ENCODE measurements at places on chromosomes 16 and 17.

DNA sequence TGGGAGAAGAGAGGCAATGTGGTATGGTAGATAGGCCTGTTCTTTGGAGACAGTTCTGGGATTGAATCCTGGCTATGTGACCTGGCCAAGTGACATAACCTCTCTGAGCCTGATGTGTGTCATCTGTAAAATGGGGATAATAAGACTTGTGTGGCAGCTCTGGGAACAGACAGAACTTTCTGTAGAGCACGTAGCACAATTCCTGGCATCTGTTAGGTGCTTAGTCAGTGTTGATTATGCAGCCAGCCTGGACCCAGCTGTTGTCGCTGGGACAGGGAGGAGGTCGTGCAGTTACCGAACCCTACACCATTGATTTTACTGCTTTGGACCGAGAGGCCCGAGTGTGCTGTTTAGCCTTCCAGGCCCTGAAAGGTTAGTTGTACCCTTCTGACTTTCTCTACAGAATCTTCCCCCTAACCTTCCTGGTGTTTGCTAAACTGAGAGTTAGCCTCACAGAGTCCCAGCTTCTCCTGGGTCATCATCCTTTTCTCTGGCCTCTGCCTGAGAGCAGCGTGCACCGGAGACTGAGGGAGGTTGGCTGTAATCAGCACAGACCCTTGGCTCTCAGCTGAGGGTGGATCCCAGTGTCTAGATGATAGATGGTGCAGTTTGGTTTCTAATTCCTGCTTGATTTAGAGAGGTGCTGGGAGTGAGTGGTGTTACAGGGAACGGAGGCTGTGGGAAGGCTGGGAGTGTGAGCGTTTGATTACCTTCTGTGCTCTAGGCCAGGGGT, 31.9 kb downstream of the MSI2 start:
- DNase-seq = no peak

DNA sequence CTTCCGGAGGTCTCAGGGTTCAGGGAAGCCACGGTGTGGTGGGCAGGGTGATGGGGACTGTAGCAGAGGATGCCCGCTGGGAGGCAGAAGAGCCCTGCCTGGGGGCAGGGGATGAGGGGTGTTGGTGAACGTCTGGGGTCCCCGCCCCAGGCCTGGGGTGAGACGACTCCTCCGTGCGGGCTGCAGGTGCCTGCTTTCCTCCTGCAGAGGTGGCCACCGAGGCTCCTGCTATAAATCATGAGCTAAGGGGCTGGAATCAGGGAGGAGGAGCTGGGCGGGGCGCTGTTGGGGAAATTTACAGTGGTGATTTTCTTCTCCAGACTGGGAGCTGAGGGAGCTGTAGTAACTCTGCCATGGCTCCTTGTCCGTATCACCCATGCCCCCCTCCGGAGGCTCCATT, 167.0 kb downstream of the MRM1 start:
- no peak for DNase-seq

GRCh38 chr17:8577868-8578267, 52.7 kb downstream of the MYH10 start:
- DNase-seq = no peak

- no peak for DNase-seq
Measured at GRCh38 chr16:89553733-89554132, 6.7 kb upstream of the RPL13 start.

- DNase-seq = no peak
Measured at GRCh38 chr17:80152081-80152702, 5.3 kb upstream of the EIF4A3 start.

DNA sequence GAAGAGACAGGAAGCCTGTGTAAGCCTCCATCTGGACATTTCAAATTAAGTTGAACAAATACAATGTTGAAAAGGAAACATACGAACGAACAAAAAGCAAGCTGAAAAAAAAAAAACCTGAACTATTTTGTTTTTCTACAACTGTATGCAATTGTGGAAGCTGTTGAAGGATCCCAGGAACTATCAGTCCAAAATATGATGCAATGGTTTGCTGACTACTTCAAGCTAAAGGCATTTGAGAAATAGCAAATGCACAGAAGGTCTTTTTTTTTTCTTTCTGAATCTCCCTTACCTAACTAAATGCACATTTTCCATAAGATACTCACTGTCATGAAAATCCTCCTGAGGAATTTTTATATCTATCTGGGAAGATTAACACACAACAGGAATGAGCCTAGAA, 40.2 kb downstream of the MAF start:
- no peak for DNase-seq

- DNase-seq = no peak
Measured at GRCh38 chr17:5241861-5242671, 7.4 kb upstream of the SCIMP start.

DNA sequence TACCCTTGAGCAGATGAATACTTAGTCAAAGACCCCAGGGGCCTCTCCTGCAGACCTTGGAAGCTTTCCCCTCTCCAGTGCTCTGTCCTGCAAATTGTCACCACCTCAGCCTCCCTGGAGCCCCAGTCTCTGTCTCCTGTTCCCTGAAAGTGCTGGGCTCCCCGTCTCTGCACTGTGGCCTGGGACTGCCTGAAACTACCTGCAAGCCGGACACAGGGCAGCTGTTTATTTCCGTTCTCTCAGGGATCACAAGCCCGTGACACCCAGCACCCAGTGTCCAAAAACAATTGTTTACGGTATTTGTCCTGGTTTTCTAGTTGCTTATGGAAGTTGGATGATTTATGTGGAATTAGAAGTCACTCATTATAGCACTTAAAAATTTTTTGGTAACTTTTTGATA, 81.6 kb upstream of the CHMP6 start:
- DNase-seq = no peak

GRCh38 chr17:7887482-7888183, 956 bp upstream of the CHD3 start:
- no peak for DNase-seq

- no peak for DNase-seq
Measured at GRCh38 chr17:41393294-41393693, 4.1 kb downstream of the KRT31 start.

DNA sequence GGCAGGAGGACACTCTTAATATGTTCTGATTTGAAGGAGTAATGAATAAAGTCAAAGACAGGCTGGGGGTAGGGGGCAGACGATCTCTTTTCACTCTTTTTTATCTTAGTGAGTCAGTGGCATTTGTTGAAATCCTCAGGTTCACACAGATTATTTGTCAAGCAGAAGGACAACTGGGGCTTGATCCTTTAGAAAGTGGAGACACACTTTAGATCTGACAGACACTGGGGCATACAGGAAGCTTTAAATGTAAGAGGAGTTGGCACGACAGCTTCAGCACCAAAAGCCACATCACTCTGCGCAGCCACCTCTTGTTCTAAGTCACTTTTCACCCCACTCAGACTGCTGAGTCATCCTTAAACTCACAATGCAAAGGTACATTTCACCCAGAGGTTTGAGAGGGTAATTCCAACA, 121.5 kb downstream of the STXBP4 start:
- DNase-seq = no peak

GRCh38 chr16:54287131-54288029, 793 bp upstream of the IRX3 start:
- DNase-seq = no peak

DNA sequence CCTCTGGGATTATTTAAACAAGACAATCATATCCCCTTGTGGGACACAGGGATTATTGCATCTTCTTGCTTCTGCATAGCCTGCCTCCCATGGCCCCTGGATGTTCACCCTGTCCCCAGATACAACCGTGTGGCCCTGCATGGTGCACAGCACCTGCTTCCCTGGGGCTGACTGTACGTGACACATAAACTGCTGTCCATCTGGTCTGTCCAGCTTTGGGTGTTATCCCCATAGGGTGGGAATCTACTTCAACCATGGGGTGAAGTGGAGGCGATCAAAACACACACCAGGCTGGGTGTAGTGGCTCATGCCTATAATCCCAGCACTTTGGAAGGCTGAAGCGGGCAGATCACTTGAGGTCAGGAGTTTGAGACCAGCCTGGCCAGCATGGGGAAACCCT, 138.8 kb downstream of the XYLT1 start:
- no peak for DNase-seq

Measured in NT2/D1 (cell line).